ENCODE measurements at places on chromosomes 6 and 20. TPM values are rescaled to one million over a fixed set of nuclear protein-coding genes. Genes with fewer than 3 reads are reported as not detected.

CLDN20 gene
- total RNA-seq: not detected

TINAG gene
- not detected for total RNA-seq

FAM209B gene
- not detected for total RNA-seq

SYNJ2 gene
- total RNA-seq: 17.0 TPM

GRCh38 chr20:40325006-40325568 is 363.9 kb downstream of the MAFB start:
- no peak for DNase-seq

GRCh38 chr6:53811082-53811481 is 16.3 kb downstream of the LRRC1 start:
- DNase-seq: no peak

- DNase-seq: no peak
Measured at GRCh38 chr6:148518511-148519156, 176.0 kb downstream of the SASH1 start.

- DNase-seq: no peak
Measured at GRCh38 chr20:23200914-23201313, 114.8 kb upstream of the CD93 start.

- DNase-seq: no peak
Measured at GRCh38 chr20:36613974-36614373, 8.4 kb downstream of the RAB5IF start.

- DNase-seq: no peak
Measured at GRCh38 chr20:6525447-6526303, 241.8 kb upstream of the BMP2 start.

DNA sequence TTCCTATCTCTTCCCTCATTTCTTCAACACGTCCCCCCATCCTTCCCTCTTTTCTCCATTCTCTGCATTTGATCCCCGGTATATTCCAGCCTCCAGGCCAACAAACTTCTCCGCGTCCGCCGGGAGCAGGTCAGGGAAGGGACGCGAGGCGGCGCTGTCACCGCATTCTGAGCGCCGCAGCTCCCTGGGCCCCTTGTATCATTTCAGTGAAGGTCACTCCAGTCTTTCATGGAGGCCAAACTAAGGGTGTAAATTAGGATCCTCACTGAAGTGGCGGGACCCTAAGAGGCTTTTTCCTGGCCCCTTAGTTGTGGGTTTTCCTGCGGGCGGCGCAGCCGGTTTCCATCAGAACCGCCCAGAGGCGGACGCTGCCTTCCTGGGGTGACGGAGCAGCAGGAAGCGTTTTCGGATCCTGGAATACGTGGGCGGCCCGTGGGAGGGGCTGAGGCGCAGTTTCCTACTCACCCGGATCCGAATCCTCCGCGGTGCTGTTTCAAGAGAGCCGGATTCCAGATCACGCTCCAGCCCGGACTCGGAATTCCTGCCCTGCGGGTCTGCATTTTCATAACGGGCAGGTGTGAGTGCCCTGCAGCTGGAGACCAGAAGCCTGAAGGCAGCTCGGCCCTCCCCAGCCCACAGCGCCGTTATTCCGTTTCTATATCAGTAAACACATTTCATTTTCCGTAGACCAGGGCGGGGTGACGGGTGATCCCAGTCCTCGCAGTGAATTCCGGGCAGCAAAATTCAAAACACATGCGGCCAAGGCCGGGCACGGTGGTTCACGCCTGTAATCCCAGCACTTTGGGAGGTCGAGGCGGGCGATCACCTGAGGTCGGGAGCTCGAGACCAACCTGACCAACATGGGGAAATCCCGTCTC is 3.6 kb upstream of the MICA start:
- DNase-seq: peak; percentile 81

- no peak for DNase-seq
Measured at GRCh38 chr6:112802144-112802543, 455.0 kb downstream of the RFPL4B start.

DNA sequence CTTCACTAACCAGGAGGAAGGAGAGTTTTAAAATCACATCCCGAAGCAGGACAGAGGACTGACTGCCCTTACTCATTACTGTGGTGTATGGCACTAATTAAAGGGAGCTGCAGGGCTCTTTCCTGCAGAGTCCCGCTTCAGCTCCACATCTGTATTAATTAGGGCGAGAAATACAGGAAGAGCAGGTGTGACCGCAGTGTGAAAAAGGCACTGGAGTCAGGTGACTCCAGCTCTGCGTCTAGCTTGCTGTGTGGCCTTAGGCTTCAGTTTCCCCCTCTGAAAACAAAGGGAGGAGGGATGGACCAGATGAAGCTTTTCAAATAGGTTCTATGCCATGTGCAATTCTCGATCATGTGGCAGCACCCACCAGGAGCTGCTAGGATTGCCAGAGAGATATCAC is 34.0 kb downstream of the KIAA1755 start:
- no peak for DNase-seq
